ENCODE measurements at places on chromosomes 12 and 14.
A peak's percentile ranks its signal among the peaks of the same experiment; 100 is the strongest.

GRCh38 chr14:103740991-103741689 lies 25.5 kb downstream of the ZFYVE21 start:
- DNase-seq: no peak

DNA sequence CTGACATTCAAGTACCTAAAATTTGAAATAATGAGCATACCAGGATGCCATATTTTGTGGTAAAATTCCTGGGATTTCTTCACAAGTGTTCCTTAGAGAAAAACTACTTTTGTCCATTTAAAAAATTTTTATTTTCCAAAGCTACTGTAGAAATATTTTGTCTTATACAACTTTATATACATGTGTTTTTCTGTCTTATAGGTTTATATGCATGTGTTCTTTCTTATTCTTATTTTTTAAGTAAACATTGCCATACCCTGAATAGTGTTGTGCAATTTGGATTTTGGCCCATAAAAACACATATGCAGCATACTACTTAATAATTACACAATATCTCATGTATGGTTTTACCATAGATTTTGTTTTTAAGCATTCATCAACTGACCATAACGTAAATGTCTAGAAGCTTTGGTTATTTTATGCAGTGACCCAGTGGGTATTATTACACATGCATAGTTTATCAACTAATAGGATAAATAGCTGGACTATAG lies 1107.4 kb upstream of the SEL1L start:
- no peak for DNase-seq

DNA sequence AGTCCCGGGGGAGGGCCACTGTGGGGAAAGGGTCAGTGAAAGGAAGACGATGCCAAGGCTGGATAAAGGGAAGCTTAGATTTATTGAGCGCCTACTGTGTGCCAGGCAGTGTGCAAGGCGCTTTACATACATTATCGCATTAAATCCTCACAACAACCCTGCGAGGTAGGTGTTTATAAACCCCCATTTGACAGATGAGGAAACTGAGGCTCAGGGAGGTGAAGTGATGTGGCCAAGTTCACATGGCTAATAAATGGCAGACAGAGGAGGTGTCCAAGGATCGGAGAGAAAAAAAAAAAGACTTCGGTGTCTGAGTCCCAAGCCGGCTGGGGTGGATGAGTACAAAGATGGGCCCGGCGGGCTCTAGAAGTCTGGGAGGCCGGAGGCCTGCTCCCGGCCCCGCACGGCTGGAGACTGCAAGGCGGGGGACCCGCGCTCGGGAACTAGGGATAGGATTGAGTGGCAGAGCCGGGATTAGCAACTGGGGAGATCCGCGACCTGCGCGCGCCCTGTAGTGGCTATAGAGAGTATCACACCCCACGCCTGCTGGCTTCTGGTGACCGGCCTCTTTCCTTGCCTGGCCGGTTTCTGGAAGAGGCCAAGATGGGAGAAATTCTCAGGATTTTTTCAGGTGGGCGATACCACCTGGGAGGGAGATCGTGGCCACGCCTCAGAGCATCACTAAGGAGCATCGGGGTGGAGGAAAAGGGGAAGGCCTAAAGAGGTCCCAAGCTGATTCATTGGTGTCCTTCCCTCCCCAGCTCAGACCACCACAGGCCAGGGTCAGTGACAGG lies 3.9 kb downstream of the DDN start:
- peak; percentile 61 for DNase-seq

DNA sequence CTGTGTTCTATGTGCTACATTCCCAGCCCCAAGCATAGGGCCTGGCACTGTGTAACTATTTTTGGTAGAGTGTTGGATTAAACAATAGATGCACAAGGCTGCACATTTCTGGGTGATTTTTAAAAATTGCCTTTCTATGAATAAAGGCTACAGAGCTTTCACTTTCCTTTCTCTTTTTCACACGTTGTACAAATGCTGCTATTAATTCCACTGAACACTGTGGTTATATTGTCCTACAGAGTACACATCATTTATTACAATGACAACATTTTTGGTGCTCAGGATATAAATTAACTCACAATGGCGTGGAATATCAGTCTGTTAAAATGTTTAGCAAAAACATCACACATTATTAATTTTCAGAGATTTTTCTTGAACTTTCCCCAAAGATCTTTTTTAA lies 3.6 kb upstream of the EML1 start:
- no peak for DNase-seq

GRCh38 chr14:61104358-61104757 lies 123.3 kb downstream of the SLC38A6 start:
- no peak for DNase-seq

GRCh38 chr12:18861287-18861858 lies 123.5 kb downstream of the CAPZA3 start:
- no peak for DNase-seq

GRCh38 chr12:26878661-26879119 lies 45.7 kb upstream of the ITPR2 start:
- no peak for DNase-seq

- DNase-seq: no peak
These were observed 79.4 kb upstream of the CDKN3 start for GRCh38 chr14:54317391-54317790.

DNA sequence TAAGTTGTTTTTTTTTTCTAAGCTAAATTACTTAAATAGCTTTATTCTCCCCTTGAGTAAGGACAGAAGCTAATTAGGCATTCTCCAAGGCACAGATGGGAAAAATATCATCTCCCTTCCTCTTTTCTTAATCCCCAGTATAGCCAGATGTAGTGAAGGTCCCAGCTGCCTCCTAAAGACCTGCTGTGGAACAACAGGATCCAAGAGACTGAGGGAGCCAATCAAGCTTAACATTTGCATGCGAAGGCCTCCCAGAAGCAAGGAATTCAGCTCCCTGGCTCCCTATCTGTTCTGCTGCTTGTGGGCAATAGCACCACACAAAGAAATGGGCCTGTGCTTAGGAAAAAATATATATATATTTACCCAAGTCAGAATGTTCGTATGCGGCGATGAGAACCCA lies 255.2 kb downstream of the SYT1 start:
- no peak for DNase-seq

DNA sequence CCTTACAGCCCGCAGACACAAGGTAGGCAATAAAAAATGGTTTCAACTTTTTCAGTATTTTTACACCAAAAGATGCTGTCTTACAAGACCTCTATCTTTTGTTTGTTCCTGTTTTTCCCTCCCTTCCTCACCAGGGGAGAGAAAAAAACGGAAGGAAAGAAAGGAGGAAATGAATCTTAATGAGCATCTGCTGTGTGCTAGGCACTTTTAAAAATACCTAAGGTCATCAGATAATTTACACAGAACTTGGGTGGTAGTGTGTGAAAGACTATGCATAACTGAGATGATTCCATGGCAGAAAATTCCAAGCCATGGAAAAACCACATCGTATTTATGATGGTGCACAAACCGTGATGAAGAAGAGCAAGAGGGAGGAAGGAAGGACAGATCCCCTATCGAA lies 121.2 kb downstream of the DIP2B start:
- no peak for DNase-seq

GRCh38 chr12:121717041-121717699 lies 4.6 kb downstream of the TMEM120B start:
- no peak for DNase-seq

DNA sequence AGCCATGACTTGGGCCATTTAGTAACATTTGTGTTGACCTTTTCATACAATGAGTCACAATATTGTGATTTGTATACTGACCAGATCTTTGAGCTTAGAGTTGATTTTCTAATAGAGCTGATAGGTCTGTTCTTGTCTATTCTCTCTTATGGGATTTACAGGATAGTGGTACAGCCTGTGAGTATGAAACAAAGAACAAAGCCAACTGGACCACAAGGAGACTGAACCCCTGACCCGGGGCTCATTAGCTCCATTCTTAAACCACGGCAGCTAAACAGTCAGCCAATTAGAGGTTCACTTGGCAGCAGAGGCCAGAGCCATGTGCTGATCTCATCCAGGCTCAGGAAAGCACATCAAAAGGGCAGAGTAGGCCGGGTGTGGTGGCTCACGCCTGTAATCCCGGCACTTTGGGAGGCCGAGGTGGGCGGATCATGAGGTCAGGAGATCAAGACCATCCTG lies 59.1 kb upstream of the GNPNAT1 start:
- DNase-seq: no peak

DNA sequence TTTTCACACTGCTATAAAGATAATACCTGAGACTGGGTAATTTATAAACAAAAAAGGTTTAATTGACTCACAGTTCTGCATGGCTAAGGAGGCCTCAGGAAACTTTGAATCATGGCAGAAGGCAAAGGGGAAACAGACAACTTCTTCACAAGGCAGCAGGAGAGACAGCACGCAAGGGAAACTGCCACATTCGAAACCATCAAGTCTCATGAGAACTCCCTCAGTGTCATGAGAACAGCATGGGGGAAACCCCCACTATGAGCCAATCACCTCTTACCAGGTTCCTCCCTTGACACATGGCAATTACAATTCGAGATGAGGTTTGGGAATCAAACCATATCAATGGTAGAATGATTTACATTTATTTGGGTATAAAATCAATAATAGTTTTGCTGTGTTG lies 558.5 kb downstream of the TMTC2 start:
- no peak for DNase-seq

Measured in GOT3 (cell line).